NCI-H1092 treated with DMSO at 0.1 percent for 48 hours (cell line): ENCODE measurements at places on chromosomes 2 and 18.

DNA sequence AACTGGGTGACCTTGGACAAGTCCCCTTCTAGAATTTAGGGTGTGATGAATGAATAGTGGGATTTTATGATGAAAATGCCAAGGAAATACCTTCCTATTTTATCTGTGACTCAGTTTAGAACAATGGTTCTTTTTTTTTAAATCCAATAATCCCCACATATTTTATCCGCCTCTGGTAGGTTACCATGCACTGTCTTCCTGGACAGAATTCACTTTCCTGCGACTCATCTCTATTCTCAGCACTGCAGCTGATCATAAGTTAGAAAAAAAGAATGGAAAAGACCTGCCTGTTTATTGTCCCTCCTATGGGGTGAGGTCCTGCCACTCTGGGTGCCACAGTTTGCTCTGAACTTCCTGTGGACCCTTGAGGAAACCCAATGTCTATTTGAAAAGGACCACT, 73.1 kb downstream of the IRS1 start:
- no peak for DNase-seq

DNA sequence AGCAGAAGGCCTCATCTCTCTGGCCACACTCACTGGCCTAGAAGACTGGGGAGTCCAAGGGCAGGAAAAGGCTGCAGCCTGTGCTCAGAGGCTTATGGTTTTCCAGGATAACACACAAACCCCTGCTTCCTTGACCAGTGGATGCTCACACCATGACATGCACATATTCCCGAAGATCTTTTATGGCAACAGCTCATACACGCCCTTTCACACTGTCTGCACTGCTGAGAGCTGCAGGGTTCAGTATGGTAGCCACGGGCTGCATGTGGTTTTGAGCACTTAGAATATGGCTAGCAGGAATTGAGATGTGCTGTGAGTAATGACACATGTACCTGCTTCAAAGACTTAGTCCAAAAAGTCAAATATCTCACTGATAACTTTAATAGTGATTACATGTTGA, 95.8 kb downstream of the VSNL1 start:
- no peak for DNase-seq

GRCh38 chr2:109233643-109234042, 104.6 kb downstream of the SH3RF3 start:
- no peak for DNase-seq

GRCh38 chr2:191247381-191248057, 2.3 kb downstream of the MYO1B start:
- DNase-seq: no peak

DNA sequence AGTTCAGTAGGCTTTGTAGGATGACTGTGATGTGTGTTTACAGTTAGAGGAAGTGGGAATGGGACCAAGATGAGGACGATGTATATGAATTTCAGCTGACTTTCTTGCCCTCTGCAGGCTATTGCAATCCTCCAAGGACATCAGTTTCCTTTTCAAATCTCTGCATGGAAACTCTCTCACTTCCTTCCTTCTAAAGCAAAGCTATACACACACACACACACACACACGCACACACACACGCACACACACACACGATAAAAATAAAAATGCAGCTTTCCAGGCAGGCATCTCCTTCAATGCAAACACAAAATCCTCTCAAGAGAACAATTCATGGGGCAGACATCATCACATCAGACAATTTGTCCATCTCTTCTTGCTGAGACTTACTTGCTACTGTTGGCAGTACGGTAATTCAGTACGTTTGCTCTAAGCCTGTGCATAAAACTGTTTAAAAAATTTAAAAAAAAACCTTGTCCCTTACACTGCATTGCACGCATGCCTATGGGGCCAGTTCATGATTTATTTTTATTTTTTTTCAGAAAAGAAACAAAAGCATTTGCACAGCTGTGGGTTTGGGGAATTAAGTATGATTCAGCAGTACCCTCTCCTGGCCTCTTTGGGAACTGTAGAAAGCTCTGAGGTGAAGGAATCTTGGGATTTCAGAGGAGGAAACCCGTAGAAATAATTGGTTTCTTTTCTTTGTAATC, 27.1 kb upstream of the ICOS start:
- peak; percentile 7 for DNase-seq

DNA sequence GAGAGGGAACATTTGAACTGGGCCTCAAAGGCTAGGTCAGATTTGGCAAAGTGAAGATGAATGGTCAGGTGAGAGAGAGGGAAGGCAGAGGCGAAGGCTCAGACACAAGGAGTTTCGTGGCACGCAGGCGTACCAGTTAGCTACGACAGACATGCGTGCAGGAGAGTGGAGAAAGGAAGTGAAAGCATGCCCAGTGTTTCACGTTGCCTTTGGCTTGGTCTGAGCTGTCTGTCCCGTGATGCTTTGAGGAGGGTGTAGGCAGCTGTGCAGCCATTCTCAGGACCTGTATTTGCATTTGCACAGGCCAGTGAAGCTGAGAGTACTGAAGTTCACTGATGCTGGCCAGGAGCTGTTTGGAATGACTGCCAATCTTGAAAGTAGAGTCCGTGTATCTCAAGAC, 69.5 kb downstream of the HNRNPLL start:
- DNase-seq: no peak

GRCh38 chr18:49038423-49038822, 87.7 kb upstream of the SMAD7 start:
- no peak for DNase-seq

DNA sequence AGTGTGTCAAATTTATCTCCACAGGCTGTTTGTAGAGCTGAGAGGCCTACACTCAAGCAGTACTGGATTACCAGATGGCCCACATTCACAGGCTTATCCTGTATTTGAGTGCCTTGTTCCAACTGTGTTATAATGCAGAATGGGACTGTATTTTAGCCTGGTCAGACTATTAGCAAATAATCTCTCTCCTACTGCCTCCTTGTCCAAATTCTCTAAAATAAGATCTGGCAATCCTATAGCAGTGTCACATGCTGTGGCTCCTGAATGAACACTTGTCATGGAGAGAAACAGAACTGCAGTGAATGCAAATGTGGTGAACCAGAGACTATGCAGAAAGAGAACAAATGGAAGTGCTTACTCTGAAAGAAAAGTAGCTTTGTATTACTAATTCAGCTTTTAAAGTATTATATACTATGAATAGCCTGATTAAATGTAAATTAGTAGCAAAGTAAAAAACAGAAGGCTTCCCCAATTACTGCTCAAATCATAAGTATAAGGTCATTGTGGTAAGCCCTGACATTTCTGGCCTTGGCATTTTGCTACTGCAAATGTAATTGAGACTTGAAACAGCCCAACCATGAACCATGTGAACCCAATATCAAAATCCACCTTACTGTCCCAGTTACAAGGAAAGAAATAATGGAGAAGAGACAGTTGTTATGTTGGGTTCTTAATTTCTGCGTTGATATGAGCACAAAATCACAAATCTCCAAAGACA, 80.0 kb downstream of the MAP4K3 start:
- no peak for DNase-seq

GRCh38 chr2:6082625-6083018, 390.4 kb downstream of the SOX11 start:
- DNase-seq: no peak
